ENCODE measurements at places on chromosomes 7 and 10. TPM values are rescaled to one million over a fixed set of nuclear protein-coding genes. Genes with fewer than 3 reads are reported as not detected.

The EXOC6 gene
- 10.1 TPM for total RNA-seq

The AS3MT gene
- total RNA-seq = 14.6 TPM

The RNF133 gene
- 0.38 TPM for total RNA-seq

The ATOH7 gene
- not detected for total RNA-seq

The CYP3A4 gene
- not detected for total RNA-seq

All from Right ventricle myocardium inferior (tissue), 1 donor.